Epithelial cell of proximal tubule (primary cell): ENCODE measurements at places on chromosomes 6 and 20. TPM values are rescaled to one million over a fixed set of nuclear protein-coding genes. Genes with fewer than 3 reads are reported as not detected.

DNA sequence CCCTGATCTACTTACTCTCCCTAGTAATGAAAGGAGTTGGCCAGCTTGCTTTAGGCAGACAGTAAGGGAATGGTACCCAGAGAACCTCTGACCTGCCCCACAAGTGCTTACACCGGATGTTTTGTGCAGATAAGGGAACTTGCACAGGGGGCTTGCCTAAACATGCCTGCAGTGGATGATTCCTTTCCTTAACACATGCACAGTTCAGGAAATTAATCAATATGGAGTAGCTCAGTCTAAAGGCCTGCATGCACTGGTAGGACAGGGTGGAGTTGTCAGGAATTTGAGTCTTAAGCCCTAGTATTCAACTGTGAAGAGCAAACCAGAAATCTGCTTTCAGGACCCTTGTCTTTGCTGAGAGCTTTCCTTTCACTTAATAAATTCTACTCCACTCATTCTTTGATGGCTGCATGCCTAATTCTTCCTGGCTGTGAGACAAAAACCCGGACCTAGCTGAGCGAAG, 3.9 kb upstream of the TRIM38 start:
- DNase-seq, result no peak

SIRPD gene
- total RNA-seq, result 0.51 TPM in 1 of 2 replicates, not detected in the other

GRCh38 chr20:62668441-62669027, 26.2 kb downstream of the SLCO4A1 start:
- no peak for DNase-seq

- no peak for DNase-seq
Measured at GRCh38 chr6:112198582-112198981, 55.8 kb downstream of the LAMA4 start.

DNA sequence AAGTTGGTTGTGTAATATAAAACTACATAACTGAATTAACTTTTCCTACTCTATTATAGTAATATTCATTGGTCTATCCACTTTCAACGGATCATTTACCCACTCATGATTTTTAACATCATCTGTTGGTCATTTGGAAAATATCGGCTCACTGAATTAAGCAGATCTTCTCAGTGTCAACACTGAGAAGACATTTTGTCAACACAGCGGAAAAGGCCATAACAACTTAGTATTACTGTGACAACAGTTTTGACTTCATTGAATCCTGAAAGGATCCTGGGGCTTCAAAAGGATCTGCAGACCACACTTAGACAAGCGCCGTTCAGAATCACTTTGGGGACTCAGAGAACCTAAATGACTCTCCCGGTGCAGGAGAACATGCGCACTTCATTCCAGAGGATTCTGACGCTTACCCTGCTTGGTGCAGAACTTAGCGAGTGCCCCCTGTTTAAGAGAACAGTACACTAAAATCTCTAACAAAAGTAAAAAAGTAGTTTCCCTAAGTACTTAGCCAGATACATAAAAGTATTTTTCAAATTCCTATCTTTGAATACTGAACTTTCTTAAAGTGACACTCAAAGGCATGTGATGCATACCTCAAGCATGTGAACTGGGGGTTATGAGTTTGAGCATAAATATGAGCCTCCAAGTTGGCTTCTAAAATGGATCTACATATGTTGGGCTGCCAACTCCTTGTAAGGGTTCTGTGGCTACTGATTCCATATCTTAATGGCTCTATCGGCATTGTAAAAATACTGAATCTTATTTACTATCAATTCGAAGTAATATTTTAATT, 4.0 kb downstream of the ZBTB2 start:
- DNase-seq, result no peak

MPC1 gene
- 20.4 and 21.2 TPM in 2 replicates for total RNA-seq

DNA sequence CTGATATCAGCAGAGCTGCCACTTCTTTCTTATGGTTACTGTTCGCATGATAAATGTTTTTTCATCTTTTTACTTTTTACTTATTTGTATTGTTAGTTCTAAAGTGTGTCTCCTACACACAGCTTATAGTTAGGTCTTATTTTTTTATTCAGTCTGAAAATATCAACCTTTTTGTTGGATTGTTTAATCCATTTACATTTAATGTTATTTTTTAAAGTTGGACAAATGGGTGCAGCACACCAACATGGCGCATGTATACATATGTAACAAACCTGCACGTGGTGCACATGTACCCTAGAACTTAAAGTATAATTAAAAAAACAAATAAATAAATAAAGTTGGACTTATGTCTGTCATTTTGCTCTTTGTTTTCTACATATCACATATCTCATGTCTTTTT, 40.3 kb upstream of the FOXC1 start:
- no peak for DNase-seq

GRCh38 chr6:135990439-135990838, 138.9 kb downstream of the PDE7B start:
- no peak for DNase-seq

PDE7B gene
- total RNA-seq, result 1.2 and 2.4 TPM in 2 replicates

DNA sequence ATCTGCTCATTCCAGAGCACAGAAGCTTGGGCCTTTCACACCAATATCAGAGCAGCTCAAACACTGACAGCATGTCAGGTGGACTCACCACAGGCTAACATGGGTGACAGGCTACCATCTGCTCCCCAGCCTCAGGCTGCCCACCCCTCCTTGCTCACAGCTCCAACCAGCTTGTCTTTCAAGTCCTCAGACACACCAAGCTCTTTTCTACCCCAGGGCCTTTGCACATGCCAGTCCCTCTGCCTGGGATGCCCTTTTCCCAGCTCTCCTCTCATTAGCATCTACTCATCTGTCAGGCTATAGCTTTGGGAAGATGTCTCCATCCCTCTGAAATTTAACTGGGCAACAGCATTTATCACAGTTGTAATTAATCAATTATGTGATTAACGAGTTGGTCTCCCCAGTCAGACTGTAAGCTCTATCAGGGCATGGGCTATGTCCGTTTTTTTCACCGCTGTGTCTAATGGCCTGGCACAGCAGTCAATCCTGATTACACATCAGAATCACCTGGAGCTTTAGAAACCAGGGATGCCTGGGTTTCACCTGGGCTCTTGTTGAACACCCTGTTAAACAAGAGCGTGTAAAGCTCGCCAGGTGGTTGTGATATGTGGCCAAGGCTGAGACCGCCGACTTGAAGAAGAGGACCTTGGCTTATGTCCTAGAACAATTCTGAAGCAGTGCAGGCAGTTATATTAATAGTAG, 88.9 kb upstream of the MRPS10 start:
- no peak for DNase-seq

- DNase-seq, result peak; percentile 70
Measured at GRCh38 chr6:110682460-110682853, 132.8 kb downstream of the CDK19 start.

CALHM4 gene
- not detected in 2 replicates for total RNA-seq

DNA sequence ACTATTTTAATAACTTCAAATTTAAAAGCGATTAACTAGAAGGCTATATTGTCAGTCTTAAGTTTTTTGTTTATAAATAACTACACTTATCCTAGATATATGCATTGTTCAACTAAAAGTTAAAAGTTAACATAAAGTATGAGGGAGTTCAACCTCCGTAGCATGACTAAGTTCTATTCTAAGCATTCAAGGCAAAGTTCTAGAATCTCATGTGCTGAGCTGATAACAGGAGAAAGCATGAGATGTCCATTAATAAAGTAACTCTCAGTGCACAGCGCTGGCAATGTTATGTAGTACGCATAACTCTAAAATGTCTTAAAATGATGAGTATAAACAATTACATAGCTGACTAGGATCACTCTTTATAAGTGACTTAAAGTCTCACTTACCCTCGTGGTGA, 264.8 kb downstream of the RNGTT start:
- DNase-seq, result no peak

QKI gene
- 95.0 and 140 TPM in 2 replicates for total RNA-seq

GRCh38 chr6:40587240-40588069, at the start of gene LRFN2:
TSS of gene LRFN2 (minus strand) at chr6:40587364.
- DNase-seq, result no peak

CST2 gene
- total RNA-seq, result not detected in 2 replicates

C20orf96 gene
- total RNA-seq, result 1.7 and 3.9 TPM in 2 replicates

DNA sequence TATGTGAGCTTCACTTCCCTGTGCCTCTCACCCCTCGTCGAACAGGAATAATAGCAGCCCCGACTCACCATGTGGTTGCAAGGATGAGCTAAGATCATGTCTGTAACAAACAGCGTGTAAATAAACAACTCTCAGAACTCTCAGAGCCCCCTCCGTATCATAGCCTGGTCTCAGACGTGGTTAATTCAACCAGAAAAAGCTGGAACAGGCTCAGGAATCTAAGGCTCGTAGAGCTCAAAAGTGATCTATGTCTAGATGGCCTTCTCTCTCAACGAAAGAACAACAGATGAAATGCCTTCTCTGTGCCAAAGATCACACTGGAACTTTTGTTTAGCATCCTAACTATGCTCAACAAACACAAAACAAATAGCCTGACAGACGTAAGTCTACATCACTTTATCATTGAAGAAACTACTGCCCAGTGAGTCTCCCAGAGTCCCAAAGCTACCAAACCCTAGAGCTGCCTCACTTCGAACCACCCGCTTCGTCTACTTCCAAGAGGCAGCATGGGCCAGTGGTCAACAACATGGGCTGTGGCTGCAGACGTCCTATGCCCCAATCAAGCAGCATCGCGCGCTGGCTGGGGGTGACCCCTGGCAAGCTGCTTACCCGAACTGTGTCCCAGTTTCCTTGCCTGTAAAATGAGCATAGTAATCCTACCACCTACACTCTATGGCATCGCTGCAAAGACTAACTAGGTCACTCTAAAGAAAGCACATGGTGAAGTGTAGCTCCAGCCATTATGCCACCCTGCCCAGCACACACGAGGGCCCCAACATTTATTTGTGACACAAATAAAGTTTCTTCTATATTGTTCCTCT, 35.1 kb downstream of the NFATC2 start:
- no peak for DNase-seq

TRAPPC3L gene
- not detected in 2 replicates for total RNA-seq

SLC24A3 gene
- total RNA-seq, result not detected in 2 replicates

- DNase-seq, result peak; percentile 25
Measured at GRCh38 chr6:39088331-39088730, 26.7 kb downstream of the SAYSD1 start.

DNA sequence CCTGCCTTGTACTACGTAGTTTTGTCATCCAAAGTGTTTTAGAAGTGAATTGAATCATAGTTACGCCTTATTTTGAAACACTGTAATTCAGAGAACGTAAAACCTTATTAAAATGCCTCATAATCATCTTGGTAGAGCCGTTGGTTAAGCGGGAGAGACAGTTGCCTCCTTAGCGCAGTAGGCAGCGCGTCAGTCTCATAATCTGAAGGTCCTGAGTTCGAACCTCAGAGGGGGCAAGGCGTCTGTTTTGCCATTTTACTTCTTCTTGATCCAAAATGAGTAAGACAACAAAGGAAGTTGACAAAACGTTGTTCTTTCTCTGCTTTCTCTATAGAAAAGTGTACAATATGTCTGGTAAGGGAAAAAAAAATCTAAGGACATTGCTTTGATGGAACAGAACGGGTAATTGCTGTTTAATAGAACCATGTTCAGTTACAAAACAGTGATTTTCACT, 20.7 kb upstream of the TRIM27 start:
- no peak for DNase-seq

DNA sequence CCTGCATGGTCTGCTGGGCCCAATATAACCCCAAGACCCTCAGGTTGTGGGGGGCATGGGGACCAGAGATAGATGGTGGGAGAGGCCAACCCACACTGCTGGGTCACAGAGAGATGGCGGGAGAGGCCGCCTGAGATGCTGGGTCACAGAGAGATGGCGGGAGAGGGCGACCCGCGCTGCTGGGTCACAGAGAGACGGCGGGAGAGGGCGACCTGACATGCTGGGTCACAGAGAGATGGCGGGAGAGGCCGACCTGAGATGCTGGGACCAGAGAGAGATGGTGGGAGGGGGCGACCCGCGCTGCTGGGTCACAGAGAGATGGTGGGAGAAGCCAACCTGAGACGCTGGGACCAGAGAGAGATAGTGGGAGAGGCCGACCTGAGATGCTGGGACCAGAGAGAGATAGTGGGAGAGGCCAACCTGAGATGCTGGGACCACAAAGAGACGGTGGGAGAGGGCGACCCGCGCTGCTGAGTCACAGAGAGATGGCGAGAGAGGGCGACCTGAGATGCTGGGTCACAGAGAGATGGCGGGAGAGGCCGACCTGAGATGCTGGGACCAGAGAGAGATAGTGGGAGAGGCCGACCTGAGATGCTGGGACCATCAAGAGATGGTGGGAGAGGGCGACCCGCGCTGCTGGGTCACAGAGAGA, 133.2 kb downstream of the DLL1 start:
- no peak for DNase-seq

DNA sequence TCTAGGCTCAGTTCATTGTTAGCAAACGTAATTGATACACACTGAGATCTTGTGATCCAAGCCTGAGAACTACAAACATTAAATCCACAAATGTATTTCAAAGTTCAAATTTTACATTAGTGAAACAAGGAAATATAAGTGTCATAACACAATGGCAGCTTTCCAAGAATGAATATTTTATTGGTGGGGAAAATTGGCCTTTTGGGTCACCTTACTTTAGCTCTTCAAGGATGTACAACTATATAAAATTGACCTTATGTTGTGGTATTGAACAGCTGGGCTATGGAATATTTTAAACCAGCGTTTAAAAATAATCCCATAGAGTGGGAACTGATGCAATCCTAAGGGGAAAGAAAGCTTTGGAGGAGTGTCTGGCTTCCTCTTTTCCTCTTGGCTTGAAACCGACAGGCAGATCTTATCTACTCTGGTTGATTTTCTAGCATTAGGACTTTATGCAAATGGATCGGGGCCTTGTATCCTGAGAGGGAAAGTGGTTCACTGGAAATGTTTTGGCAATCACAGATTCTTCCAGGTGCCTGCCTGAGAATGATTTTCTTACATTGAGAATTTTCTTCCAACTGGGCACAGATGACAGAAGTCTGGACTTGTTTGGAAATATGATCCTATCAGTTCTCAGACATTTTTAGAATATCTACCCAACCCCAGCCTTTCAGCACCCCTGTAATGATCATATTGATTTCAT, 184.8 kb upstream of the ECI2 start:
- DNase-seq, result no peak

GRCh38 chr20:39398656-39399055, 436.5 kb downstream of the DHX35 start:
- DNase-seq, result no peak

- DNase-seq, result no peak
Measured at GRCh38 chr6:24408719-24409410, 6.1 kb downstream of the MRS2 start.

GRCh38 chr20:62632575-62633090, 9.7 kb upstream of the SLCO4A1 start:
- DNase-seq, result no peak

- DNase-seq, result no peak
Measured at GRCh38 chr20:62577490-62577836, 64.8 kb upstream of the SLCO4A1 start.

DNA sequence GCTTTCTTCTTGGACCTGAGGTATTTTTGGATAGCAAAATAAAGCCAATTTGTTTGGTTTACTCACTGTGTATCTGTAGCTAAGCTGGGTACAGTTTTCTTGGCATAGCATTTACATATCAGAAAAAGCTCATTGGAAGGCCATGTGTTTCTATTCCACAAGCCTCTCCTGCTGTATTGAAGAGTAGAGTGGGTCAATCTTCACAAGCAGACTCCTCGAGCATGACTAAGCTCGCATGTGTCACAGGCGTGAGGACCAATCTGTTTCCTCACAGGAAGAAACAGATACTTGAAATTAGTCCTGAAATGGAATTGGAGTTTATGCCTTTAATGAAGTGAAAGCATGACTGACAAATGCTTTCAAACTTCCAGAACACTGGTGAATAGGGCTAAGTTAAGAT, 1279.0 kb upstream of the MAP3K7 start:
- DNase-seq, result no peak

CRISP3 gene
- total RNA-seq, result not detected in 2 replicates
